HT-29 (cell line): ENCODE measurements at places on chromosomes 4 and X.
A peak's percentile ranks its signal among the peaks of the same experiment; 100 is the strongest.

GRCh38 chrX:100995469-100995868, 26.0 kb downstream of the ARL13A start:
- no peak for DNase-seq

- DNase-seq = no peak
Measured at GRCh38 chrX:40749681-40750494, 14.5 kb upstream of the MED14 start.

- no peak for DNase-seq
Measured at GRCh38 chr4:140719022-140719421, 37.2 kb downstream of the TBC1D9 start.

GRCh38 chr4:29151584-29151983, 1568.6 kb upstream of the PCDH7 start:
- DNase-seq = no peak

DNA sequence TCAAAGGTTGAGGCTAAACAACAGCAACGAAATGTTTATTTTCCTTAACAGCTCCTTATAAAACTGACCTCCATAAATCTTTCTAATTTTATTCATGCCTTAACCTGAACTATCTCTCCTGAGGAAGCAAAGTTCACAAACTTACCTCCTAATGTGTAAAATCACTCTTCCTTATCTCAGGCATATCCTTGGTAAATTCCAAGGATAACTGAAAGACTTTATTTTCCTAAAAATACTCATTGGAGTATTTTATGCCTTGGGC, 197.4 kb downstream of the NWD2 start:
- DNase-seq = no peak

GRCh38 chrX:85375333-85375738, 4.1 kb downstream of the POF1B start:
- DNase-seq = peak; percentile 83

- no peak for DNase-seq
Measured at GRCh38 chrX:38882894-38883626, 81.8 kb downstream of the MID1IP1 start.

DNA sequence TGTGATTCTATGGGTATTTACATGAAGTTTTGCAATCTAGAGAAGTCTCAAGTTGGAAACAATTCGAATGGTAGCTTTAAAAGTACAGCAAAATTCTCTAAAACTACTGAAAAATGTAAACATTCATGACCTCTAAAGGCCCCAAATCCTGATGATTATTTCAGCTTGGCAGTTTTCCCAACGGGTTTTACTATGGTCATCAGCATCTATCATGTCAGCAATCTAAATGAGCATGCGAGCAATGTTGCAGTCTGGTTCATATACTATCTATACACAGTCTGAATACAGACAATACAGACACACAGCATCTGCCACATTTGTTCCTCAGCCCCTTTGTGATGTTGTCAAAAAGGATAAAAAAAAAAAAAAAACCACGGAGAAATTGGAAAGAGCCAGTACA, 790.3 kb upstream of the HTR2C start:
- no peak for DNase-seq

DNA sequence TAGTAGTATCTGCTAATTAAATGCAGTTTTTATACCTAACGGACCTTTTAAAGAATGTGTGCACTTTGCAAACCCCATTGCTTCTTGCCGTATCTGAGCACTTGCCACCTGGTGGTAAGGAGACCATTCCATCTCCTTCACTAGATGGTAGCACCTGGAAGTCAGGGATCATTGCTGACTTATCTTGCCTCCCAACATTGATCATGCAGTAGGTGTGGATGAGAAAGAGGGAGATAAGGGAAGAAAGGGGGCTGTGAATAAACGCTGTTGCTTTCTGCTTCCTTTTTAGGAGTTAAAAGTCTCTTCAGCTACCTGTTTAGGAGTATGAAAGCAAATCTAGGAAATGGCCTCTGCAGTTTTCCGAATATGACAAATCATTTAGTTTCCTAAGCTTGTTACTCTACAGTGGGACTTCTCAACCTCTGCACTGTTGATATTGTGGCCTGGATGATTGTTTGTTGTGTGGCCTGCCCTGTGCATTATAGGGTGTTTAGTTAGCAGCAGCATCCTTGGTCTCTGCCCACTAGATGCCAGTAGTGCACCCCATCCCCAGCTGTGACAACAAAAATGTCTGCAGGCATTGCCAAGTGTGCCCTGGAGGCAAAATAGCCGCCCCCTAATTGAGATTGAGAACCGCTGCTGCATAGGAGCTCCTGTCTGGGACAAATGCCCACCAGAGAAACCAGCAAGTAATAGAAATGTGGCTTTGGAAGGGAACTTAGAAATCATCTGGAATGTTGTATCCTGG, 38.8 kb downstream of the GAB1 start:
- DNase-seq = peak; percentile 62

DNA sequence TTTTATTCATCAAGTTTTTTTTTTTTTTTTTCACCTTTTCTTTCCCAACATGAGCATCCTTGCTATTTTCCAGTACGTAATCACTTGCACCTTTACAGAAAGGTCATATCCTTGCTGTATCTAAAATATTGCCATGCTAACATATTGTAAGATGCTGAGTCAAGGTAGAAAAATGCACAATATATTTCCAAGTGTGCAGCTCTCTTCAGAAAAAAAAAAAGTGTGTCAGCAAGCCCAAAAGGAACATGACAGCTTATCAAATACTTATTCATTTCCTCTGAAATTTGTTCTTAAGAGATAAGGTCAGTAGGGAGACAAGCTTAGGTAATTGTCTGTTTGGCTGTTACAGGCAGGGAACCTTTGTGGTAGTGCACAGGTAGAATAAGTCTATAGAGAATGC, 27.0 kb downstream of the SH2D1A start:
- DNase-seq = no peak

- no peak for DNase-seq
Measured at GRCh38 chr4:82811392-82811791, 12.8 kb upstream of the SCD5 start.

DNA sequence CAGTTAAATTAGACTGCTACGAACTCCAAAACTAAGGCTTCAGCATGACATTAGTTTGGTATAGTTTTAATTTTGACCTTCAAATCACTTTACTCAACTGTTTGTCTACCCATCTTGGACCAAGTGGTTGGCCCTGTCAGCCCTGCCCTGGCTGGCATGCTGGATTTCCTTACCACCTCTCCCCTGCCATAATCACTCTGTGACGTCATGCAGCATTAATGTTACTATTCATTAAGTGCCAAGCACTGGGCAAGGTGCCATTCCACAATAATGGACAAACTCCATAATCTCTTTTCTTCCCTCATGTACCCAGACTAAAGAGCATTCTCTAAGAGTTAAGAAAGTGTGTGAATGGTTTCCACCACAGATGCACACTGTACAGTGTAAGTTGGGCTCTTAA, 277.0 kb upstream of the INTU start:
- DNase-seq = no peak

- DNase-seq = no peak
Measured at GRCh38 chrX:150569155-150569477, 695 bp downstream of the MTM1 start.

- DNase-seq = peak; percentile 53
Measured at GRCh38 chr4:76950052-76950955, 752 bp downstream of the SEPTIN11 start.
